Esophagus mucosa (tissue), 1 donor: ENCODE measurements at places on chromosomes 7 and 10.

DNA sequence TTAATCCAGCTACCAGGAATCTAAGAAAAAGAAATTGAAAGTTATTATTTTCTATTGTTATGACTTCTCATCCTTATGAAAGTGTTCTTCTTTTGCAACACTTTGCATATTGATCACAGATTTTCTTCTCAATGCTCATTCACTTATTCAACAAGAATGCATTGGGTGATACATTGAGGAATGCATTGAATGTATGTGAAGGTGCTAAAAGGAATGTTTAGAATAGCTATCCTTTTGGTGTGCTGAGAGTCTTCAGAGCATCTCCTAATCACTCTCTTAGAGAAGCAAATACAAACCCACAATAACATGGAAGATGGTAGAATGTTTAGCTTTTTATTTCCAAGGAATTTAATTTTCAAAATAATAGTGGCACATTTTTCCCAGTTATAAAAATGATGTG lies 122.1 kb upstream of the KMT2E start:
- no peak for ATAC-seq

- no peak for ATAC-seq
Measured at GRCh38 chr10:97404044-97404443, 2.9 kb upstream of the RRP12 start.

DNA sequence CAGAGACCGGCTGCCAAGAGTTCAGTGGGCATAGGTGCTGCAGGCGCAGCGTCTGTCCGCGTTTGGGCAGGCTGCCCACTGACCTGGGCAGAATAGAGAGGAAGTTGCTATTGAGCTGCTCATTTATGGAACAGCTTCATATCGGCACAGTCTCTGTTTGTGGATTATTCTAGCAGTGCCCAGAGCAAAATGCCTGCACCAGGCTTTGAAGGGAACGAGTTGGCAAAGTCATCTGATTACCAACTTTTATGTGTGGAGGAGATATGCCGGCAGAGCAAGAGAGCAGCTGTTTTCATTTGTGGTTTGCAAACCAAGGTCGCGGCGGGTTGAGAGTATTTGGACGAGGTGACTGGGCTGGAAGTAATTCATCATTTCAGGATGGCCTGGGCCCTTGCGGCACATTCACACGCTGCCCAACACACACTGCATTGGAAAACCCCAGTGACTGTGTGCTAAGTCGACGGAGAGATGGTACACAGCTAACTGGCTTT lies 228.5 kb downstream of the TCERG1L start:
- ATAC-seq = no peak

GRCh38 chr7:111958431-111958830 lies 247.8 kb downstream of the DOCK4 start:
- no peak for ATAC-seq

DNA sequence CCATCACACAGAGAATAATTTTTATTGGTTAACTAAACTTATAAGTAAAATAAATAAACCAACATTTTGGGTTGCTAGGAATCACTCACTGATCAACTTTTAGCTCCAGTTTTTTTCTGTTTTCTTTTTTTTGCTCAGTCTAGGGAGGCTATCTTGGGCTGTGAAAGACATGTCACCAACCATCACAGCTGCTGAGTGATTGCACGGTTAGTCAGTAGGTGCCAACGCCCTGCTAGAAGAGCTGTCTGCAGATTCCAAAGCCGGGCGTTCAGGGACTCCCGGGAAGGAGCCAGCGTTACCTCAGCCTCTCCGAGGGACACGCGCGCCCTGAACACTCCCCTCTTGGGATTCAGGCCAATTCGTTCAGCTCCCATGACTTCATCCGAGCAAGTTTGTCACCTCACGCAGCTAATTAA lies 604 bp upstream of the STAM start:
- ATAC-seq = peak; percentile 93

DNA sequence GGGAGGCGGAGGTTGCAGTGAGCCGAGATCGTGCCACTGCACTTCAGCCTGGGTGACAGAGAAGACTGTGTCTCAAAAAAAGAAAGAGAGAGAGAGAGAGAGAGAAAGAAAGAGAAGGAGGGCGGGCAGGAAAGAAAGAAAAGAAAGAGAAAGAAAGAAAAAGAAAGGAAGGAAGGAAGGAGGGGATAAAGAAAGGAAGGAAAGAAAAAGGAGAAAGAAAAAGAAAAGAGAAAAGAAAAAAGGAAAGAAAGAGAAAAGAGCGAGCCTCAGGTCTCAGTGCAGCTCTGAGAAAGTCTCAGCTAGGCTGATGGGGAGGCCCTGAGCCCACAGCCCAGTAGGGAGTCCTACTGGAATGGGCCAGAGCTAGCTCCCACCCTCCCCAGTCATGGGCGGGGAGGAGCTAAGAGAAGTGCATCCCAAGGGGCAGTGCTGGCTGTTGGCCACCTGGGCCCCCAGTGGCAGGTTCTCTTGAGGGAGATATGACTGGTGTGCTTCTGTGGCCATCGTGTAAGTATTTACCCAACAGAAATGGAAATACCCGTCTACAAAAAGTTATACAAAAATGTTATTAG lies 69.3 kb downstream of the ABRAXAS2 start:
- no peak for ATAC-seq
